ENCODE measurements at places on chromosomes 4 and X. TPM values are rescaled to one million over a fixed set of nuclear protein-coding genes. Genes with fewer than 3 reads are reported as not detected.

Gene CDS1
- total RNA-seq, result 28.9 TPM

Gene ZNF630
- total RNA-seq, result 5.5 TPM

Gene NAP1L2
- total RNA-seq, result 26.5 TPM

Gene HNRNPD
- total RNA-seq, result 90.0 TPM

Gene SERPINA7
- total RNA-seq, result not detected

Gene STPG2
- 3.6 TPM for total RNA-seq

DNA sequence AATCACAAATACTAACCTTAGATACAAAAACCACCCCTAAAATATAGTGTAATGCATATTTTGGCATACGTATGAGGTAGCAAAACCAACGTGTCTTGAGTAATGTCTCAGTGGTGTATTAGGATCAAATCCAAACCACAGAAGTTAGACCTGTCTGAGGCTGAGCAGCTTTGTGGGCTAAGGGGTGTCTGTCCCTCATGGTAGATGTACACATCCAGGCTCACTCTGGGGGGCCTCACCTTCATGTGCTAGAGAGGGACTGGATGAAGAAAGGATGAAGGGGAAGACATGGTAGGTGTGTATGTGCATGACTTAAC lies 188.0 kb upstream of the TBC1D9 start:
- no peak for DNase-seq

DNA sequence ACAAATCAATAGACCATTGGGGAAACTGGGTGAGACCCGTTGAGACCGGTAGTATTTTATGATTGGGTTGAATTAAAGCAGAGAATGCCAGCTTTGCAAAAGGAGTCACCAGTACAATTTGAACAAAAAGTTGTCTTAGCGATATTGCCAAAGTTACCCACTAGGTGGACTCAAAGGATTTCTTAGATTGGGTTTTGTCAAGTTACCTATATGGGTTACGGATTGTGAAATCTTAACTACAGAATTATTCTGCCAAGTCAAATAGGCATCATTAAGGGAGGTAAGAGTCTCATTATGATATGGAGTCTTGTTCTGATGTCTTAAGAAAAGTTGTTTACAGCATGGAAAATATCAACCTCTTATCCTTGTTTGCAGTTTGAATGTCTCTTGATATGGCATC lies 15.0 kb upstream of the CT47A1 start:
- DNase-seq, result no peak

DNA sequence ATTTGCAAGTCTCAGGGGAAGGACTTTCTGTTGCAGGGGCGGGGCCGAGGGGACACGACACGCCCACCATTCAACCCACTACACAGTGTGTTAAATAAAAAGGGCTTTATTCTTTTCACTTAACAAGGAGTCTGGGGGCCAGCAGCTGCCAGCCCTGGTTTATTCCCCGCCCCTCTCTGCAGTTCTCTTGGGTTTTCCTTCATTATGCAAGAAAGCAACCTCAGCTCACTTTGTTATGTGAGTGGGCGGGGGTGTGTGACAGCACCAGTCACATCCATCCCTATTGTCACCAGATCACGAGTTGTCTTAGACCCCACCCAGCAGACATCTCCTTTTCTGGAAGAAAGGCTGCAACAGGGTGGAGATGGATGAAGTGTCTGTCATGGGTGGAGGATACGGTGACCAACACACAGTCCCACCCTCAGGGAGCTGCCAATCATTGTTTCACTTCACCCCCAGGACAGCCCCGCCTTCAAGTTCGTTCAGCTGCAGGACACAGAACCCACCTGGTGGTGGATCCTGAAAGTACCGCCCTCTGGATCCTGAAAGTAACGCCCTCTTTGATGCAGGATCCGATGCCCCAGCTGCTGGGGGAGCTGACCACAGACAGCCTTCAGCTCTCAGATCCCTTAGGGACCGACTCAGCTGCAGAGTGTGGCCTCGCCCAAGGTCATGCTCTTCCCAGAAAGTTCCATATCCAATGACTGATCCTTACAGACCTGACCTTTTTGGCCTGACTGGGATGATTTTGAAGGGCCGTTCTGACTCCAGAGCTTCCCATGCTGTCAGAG lies 79.6 kb downstream of the SMIM20 start:
- no peak for DNase-seq

DNA sequence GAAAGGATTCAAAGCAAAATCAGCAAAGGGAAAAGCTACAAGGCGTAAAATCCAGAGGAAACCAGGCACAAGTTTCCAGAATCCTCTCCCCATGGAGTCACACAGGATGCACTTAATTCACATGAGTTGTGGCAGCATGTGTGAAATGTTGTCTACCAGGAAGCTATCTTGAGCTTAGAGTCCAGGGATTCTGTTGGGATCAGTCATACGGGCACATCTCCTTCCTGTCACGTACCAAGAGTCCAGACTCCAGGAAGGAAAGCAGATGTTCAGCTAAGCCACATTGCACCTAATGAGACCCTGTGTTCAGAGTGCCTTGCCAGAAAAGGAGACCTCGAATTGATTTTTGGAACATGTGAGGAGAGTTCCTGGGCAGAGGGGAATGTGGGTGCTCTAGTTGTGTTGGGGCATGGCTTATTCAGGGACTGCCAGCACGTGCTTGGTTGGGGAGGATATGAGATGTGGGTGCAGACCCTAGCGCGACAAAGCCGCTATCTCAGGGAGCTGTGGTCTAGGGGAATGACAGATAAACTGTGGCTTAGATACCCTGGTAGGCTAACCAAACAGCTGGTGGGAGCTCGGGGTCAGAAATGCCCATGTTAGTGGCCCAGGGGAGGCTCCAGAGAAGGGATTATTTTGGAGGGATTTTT lies 70.0 kb downstream of the EVC start:
- DNase-seq, result no peak

DNA sequence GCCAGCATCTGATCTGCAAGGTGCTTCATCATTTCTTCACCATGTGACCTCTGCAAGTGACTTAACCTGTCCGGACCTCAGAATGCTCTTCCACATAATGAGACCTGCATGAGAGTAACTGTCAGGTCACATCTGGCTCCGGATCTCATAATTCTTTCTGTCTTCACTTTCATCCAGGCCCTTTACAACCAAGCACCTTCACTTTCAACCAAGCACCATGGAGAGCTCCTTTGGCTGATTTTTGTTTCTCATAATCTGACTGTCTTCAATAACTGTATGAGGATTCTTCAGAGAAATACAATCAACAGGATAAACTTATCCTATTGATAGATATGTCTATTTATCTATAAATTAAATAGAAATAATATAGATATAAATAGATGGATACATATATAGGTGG lies 148.1 kb downstream of the VCX3A start:
- DNase-seq, result no peak

GRCh38 chr4:17055788-17056187 lies 157.3 kb upstream of the LDB2 start:
- no peak for DNase-seq

- no peak for DNase-seq
Observed at GRCh38 chr4:3655485-3655884, 110.7 kb upstream of the ADRA2C start.

DNA sequence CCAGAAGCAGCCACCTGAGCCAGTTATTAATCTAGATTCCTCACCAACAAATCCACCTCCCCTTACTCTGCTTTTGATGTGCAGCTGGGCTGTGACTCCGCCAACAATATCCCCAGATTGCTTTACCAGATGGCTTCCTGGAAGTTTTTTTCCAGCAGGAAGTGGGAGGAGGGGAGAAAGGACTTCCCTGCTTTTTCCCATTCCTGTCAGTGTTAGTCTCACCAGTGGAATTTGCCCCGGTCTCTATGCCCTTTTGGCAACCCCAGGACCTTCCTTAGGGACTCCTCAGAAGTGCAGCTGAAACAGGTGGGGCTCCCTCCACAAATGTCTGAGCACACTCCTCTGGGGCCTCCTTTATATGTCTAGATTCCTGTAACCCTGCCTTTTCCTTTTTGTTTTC lies 465.2 kb upstream of the IGFBP7 start:
- DNase-seq, result no peak

GRCh38 chr4:187666697-187667494 lies 328.7 kb upstream of the ZFP42 start:
- DNase-seq, result peak; percentile 10

- DNase-seq, result peak; percentile 6
Observed at GRCh38 chr4:114180481-114180880, 201.0 kb upstream of the ARSJ start.

- DNase-seq, result no peak
Observed at GRCh38 chr4:58507079-58507478, 1396.9 kb upstream of the IGFBP7 start.

- DNase-seq, result no peak
Observed at GRCh38 chr4:26858035-26858918, 2.4 kb upstream of the STIM2 start.

- DNase-seq, result no peak
Observed at GRCh38 chr4:128483816-128484215, 196.2 kb upstream of the PGRMC2 start.

GRCh38 chr4:8287343-8288280 lies 18.1 kb downstream of the HTRA3 start:
- no peak for DNase-seq

All from cerebellum (tissue), 4 donors.